Heart left ventricle (tissue), 16 donors: ENCODE measurements at places on chromosomes 13 and 19. TPM values are rescaled to one million over a fixed set of nuclear protein-coding genes. Genes with fewer than 3 reads are reported as not detected.

The SOX21 gene
- not detected for total RNA-seq

The BEST2 gene
- not detected for total RNA-seq

The CGB2 gene
- total RNA-seq = not detected

The INSL3 gene
- total RNA-seq = not detected

The LGALS14 gene
- not detected for total RNA-seq

DNA sequence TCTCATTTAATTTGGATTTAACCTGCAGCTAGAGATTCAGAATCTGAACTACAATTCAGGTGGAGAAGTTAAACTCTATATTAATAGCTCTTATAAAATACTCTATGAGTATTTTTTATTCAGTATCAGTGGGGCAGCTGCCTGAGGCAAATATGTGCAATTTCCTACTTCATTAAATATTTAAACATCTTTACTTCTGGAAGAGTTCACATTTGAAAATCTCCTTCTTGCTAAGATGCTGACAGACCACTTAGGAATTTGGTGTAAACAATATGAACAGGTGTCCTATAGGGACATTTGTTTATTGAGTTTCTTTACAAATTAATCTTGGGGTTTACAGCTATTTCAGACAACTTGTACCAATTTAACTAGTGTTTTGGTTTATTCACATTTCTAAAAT lies 20.4 kb downstream of the STARD13 start:
- no peak for DNase-seq

DNA sequence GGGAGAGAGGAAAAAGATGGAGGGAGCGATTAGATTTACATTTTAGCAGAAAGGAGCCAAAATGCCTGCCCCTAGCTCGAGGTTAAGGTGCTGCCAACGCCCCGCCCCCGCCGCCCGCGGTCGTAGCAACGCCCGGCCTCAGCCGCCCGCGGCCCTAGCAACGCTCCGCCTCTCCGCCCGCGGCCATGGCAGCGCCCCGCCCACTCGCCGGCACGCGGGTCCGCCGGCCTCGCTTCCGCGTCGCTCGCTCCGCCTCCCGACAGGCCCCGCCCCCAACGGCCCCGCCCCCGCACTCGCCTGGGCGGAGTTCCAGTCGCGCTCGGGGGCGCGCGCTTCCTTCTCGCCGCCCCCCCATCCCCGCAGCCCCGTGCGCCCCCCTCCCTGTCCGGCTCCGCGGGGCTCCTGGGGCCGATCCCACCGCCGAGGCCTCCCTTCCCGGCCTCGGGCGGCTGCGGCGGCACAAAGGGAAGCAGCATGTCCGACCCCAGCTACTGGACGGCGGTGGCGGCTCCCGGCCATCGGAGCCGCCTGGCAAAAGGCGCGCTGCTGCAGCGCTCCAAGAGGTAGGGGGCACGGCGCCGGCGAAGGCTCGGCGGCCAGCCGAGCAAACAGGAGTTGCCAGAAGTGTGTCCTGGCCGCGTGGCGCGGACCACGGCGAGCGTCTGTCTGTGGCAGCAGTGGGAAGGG lies 20.3 kb downstream of the MAST3 start:
- DNase-seq = peak; percentile 94

DNA sequence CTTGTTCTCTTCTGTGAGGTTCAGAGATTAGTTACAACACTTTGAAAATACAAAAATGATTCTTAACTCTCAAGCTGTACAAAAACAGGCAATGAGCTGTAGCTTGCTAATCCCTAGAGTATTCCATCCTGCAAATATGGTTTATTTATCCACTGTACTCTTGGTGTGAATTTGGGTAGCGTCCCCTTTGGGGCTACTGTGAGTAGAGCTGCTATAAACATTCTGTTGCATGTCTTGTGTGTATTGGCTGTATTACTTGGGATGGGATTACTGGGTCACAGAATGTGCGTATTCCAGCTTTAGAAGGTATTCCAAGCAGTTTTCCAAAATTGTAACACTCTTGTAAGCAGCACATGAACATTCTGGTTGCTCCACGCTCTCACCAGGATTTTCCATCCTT lies 33.5 kb downstream of the GPR12 start:
- no peak for DNase-seq

DNA sequence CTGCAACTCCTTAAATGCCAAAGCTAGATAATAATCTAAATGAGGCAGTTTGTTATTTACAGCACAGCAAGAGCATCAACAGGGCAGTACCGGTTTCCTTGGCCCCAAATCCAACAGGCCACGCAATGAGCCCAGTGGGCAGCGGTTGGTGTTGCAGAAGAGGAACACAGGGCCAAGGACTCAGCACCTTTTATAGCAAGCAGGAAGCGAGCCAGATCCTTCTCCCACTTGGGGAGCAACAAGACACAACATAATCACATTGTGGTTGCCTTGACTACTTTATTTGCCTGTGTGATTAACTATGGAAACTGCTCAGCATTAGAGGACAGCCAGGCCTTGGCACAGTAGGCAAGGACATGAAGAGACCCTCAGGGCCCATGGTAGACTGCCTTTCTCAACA lies 67.1 kb upstream of the HTR2A start:
- DNase-seq = no peak

GRCh38 chr13:46893798-46894560 lies 2.9 kb downstream of the HTR2A start:
- peak; percentile 76 for DNase-seq

DNA sequence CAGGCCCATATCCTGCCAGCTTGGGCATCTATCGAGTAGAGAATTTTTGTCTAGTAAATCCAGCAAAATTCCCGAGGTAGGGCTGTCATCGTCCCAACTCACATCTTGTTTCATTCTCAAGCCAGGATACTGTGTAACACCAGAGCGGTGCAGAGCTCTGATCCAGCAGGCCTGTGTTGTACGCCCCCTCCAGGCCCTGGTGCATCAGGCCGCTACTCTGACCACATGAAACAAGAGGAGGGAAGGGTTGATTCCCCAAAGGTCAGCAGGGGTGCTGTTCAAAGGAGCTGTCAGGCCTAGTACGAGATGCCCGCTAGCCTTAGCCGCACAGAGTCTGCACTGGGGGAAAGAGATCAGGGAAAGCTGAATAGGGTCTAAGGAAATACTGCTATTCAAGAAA lies 276.0 kb downstream of the SLC7A1 start:
- no peak for DNase-seq

GRCh38 chr13:35629026-35629425 lies 152.5 kb upstream of the MAB21L1 start:
- no peak for DNase-seq

GRCh38 chr13:59346999-59347723 lies 816.6 kb downstream of the DIAPH3 start:
- DNase-seq = no peak

DNA sequence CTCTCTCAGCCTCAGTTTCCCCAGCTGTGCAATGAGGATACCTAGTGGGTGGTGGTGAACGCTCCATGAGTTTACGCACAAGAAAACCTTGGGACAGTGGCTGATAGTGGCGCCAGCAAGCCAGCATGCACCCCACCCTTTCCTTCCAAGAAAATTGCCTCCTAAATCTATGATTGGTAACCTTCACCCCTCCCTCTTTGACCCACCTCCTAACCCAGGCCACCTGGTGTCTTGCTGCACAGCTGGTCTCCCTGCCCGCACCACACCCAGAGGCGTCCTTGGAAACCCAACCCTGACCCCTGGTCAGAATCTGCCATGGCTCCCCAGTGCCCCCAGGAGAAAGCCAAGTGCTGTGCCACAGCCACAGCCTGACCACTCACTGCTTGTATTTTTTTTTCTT lies 22.8 kb upstream of the BCL3 start:
- DNase-seq = no peak

DNA sequence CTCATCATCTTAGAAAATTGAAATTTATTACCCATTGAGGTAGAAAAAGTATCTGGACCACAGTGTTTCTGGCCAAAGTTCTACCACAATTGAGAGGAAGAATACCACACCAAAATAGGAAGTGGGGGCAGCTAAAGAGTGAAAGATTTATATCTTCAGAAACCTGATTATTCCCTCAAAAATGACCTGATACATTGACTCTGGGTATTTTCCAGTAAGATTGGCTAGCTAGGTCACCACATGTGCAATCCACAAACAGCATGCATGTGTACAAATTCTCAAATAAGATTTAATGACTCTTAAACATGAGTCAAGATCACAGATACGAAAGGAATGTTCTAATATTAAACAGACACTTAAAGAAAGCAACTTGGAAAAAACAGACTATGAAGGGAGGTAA lies 1516.2 kb upstream of the PCDH20 start:
- no peak for DNase-seq

DNA sequence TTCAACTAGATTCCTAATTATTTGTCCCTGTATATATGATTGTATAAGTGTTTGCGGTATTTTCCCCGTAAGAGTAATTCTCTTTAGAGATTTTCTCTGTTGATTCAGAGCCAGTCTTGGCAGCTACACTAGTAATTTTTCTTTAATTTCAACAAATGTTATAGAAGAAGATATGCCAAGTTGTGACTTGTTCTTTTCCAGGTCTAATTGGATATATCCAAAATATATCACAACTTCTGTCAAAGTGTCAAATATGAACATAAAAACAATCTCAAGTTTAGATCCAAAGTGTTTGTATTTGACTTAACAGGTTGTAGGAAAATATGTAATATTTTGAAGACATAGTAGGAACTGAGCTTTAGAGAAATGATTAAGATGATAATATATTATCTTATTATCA lies 733.9 kb upstream of the SLITRK5 start:
- DNase-seq = no peak
